ENCODE measurements at places on chromosomes 5 and 9.
A peak's percentile ranks its signal among the peaks of the same experiment; 100 is the strongest.

DNA sequence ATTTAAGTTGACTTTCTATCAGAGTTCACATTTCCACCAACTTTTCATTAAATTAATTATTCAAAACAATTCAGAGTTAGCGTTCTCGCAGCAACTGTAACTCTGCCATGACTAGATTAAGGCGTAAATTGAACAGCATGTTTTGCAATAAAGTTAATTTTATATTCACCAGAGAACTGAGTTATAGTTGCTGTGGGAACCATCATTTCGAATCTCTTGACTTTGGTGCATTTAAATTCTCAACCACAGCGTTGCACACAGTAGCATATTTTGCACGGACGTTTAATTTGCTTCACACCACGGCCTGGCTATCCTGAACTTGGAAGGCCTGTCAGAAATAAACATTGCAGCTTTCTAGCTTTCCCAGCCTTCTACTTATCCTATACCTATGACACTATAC, 144.3 kb upstream of the WWC1 start:
- no peak for DNase-seq

GRCh38 chr5:168347368-168348083, 56.1 kb downstream of the WWC1 start:
- DNase-seq: no peak

GRCh38 chr9:78542491-78543181, 245.7 kb downstream of the PSAT1 start:
- DNase-seq: no peak

- DNase-seq: no peak
These were observed 65.3 kb downstream of the NDST1 start for GRCh38 chr5:150573216-150573615.

DNA sequence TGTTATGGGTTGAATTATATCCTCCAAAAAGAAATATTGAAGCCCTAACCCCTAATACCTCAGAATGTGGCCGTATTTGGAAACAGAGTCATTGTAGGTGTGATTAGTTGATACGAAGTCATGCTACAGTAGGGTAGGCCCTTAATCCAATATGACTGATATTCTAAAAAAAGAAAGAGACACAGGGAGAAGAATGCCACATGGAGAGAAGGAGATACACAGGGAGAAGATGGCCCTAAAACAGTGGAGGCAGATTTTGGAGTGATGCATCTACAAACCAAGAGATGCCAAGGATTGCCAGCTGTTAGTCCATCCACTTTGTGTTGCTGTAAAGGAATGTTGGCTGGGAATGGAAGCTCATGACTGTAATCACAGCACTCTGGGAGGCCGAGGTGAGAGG, 21.3 kb downstream of the ARRDC3 start:
- no peak for DNase-seq

- DNase-seq: no peak
These were observed 209.1 kb upstream of the KCNN2 start for GRCh38 chr5:114152656-114153360.

- no peak for DNase-seq
These were observed 141.0 kb upstream of the GRHPR start for GRCh38 chr9:37281541-37281940.

DNA sequence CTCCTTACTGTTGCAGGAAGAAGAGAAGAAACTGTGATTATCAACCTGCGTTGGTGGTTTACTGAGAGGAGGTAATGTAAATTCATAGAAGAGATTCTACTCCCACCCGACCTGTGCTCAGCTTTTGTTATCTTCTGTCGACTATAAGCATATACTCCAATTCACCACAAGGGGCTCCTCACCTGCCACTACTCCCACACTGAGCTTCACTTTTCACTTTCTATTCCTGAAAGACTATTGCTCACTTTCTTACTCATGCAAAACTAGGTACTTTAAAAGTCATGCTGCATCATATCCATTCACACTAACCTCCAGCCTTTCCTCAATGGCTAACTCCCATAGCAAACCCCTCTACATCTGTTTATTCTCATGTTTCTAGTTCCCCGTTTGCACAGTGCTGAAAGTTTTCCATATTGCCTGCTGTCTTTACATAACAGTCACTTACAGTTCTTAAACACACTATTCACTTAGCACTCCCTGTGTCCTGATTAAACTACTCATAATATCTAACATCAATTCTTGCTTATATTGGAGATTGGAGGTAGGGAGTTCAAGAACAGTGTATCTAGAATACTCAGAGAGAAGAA, 1062.6 kb downstream of the NR2F1-AS1 start:
- no peak for DNase-seq

DNA sequence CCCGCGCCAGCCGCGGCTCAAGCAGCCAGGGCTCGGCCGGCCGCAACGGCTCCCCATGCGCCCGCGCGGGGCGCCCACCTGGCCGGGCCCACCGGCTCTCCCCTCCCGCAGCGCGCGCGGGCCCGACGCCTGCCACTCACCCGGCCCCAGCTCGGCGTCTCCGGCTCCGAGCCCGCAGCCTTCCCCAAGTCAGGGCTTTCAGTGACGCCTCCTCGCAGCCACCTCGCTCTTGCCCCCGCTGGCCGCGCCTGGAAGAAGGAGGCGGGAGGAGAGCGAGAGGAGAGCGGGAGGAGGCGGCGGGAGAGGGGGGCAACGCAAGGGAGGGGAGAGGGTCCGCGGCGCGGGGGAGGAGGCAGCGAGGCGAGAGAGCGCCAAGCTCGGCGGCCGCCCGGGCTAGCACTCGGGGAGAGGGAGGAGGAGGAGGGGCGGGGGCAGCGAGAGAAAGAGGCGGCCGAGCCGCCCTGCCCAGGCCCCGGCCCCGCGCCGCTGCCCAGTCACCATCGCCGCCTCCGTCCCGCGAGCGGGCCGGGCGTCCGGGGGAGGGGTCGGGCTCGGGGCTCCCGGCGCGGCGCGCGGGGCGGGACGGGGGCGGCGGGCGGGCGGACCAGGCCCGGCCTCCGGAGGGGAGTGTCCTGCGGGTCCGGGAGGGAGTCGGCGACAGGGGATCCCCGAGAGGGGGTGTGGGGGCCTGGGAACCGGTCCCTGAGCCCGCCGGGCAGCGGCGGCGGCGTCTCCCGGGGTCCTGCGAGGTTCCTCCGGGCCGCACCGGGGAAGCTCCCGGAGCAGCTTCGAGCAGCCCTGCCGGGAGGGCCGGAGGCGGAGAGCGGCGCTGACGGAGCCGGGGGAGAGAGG, at the start of gene LHFPL2:
LHFPL2 (minus strand) TSS at position 414 of the 852 bp plus-strand sequence. CDS start 138,559 bp downstream, outside the sequence.
- peak; percentile 19 for DNase-seq

- no peak for DNase-seq
These were observed 69.2 kb upstream of the SREK1 start for GRCh38 chr5:66074901-66075300.

DNA sequence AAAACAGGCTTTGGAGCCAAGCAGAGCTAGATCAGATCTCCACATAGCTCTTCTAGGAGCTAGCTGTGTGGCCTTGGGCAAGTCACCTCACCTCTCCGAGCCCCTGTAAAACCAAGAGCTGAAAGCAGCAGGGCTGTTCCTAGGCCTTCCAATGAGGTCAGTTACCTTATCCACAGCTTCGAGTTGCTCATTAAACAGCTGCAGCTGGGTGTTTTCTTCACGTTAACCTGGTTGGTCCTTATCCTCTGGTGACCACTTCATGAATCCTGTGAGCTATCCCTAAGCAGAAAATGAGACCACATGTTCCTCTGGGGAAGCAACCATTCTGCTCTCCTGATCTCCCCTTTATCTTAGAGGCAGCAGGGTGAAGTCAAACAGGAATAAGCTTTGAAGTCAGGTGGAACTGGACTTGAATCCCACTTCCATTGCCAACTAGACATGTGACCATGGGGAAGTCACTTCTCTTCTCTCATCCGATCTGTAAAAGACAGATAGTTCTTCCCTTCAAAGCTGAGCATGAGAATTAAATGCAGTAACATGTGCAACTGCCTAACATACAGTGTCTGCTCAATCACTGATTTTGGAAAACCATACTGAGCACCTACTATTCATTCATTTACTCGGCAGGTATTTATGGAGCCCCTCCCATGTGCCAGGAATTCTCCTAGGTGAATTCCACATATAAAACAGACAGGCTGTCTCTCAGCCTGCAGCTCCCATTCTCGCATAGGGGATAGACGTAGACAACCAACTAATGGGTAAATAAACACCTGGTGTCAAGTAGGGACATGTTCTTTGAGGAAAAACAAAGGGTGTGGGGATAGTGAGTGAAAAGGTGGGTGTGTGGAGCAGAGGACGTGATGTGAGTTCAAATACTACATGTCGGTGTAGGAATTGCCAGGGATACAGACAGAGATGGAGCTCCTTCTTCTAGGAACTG, 111.7 kb upstream of the BOD1 start:
- DNase-seq: no peak

GRCh38 chr9:74554751-74555419, 57.8 kb downstream of the RORB start:
- no peak for DNase-seq

GRCh38 chr5:58066557-58066956, 393.3 kb downstream of the PLK2 start:
- no peak for DNase-seq

- DNase-seq: no peak
These were observed 1.8 kb upstream of the IARS1 start for GRCh38 chr9:92295240-92295790.

DNA sequence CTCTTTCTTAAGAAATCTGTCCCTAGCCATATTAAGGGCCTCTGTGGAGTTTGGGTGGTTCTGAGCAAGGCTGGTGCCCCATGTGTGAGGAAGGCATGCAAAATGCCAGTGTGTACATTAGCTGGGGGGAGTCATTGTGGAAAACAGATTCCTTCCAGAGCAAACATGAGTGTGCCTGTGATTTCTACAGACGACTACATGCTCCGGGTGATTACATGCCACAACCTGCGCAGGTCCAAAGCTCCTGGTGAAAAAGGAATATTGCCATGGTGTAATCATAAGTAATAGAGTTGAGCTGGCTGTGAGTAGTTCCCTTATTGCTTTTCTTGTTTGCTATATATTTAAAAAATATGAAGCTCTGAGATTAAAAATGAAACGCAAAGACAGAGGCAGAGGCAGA, 102.1 kb downstream of the ACER2 start:
- DNase-seq: no peak

GRCh38 chr5:117888688-117889087, 1099.7 kb downstream of the DTWD2 start:
- no peak for DNase-seq

GRCh38 chr5:77491783-77492652, at the start of gene WDR41:
Gene WDR41 (minus strand): TSS chr5:77492316. CDS start chr5:77492220, 96 bp downstream.
- peak; percentile 89 for DNase-seq

GRCh38 chr5:127587246-127587917, 61.5 kb upstream of the CTXN3 start:
- DNase-seq: no peak

DNA sequence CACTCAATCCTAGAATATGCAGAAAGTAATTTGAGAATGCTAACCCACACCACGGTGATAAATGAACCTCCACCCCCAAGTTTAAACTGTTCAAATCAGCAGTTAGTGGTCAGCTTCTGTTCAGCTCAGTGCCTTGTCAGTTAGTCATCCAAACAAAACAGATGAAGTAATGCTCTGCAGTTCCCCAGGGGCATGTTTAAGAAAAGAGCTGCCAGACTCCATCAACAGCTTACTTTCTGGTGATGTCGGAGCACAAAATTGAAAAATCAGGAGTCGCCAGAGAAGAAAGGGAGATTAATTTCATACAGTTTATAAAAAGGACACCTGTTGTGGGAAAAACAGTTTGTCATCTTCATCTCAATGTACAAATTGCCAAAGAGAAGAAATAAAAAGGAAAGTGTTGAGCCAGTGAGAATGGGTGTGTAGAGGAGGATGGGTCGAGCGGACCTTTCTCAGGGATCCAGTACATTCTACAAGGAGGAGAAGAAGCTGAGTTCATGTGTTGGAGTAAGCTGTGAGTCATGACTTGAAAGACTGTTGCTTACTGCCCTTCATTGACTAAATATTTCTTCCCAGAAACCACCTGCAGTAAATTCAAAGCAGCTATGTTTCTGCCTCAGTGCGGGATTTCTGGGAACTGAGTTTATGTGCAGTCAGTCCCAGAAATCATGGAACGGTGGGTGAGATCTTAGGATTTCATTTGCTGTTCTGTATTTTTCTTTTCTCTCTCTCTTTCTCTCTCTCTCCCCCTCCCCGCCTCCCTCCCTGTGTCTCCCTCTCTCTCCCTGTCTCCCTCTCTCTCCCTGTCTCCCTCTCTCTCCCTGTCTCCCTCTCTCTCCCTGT, 13.7 kb downstream of the TRIO start:
- no peak for DNase-seq

- DNase-seq: no peak
These were observed 184.7 kb downstream of the MAPKAP1 start for GRCh38 chr9:125522328-125522725.

- DNase-seq: no peak
These were observed 167.5 kb downstream of the HACD4 start for GRCh38 chr9:20863945-20864344.

DNA sequence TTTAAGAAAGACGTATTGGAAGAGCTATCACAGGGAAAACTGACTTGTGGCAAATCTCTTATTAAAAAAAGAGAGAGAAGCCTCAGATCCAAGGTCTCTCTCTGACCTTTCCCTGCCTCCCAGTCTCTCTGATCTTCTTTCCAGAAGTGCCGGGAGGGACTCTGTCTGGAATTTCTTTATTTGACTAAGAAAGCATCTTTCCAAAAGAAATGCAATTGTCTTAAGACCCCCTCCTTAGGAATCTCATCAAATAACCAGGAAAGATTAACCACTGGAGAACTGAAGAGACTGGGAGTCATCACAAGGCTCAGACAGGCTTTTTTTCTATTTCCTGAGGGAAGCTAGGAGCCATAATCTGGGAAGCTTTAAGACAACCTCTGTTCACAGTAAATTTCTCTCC, 4.6 kb downstream of the C1QTNF3 start:
- no peak for DNase-seq

GRCh38 chr5:98104454-98105188, 668.8 kb upstream of the RGMB start:
- DNase-seq: no peak

DNA sequence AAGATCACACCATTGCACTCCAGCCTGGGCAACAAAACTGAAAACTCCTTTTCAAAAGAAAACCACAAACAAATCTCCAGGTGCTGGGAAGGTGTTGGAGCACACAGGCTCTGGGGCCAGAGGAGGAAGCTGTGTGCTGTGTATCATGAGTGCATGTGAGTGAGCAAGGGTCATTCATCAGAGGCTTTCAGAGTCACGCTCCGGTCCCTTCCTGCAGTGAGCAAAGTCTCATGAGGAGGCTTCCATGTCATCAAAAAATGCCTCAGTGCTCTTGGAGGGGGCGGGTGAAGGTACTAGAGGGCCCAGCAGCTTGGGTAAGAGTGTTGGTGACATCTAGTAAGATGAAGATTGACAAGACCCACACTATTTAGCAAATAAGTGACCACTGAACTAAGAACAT, 48.3 kb upstream of the TESK1 start:
- DNase-seq: no peak

DNA sequence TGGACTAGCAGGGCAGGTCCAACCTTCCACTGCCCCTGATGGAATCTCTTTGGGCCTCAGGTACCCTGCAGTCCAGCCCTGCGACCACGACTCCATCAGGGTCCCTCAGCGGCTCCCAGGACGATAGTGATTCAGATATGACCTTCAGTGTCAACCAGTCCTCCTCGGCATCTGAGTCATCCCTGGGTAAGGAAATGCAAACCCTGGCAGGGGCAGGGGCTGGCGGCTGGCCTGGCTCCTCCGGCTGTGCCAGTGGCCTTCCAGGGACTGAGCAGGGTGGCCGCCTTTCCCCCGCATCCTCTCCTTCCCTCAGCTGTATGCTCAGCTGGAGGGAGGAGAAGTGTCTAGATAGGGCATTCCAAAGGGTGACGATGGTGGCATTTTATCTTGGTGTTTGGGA, 45.0 kb downstream of the NEURL1B start:
- DNase-seq: no peak

All from activated naive CD4-positive, alpha-beta T cell treated with anti-CD3 and anti-CD28 coated beads, Interleukin-2, amount 50 U/mL, for 16 hours (primary cell).